ENCODE measurements at places on chromosomes 3 and 15.

- peak; percentile 49 for DNase-seq
Observed at GRCh38 chr15:78979456-78980320, 34.8 kb upstream of the CTSH start.

DNA sequence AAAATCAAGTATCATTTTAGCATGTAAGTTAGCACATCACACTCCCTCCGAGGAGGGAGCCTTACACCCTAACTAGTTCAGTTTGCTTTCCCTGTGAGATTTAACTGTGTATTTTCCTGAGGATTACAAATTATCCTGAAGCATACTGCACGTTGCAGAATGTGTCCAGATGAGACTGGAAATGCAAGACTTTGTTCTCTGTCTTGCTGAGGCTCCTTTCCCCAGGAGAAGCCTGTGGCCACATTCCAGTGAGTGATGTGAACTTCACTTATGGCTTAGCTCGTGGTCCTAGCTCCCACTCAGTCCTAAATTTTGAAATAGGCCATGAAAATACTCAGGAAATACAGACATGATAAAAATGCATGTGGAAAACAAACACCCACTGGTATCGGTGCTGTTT is 23.7 kb downstream of the PDZRN3 start:
- DNase-seq = no peak

DNA sequence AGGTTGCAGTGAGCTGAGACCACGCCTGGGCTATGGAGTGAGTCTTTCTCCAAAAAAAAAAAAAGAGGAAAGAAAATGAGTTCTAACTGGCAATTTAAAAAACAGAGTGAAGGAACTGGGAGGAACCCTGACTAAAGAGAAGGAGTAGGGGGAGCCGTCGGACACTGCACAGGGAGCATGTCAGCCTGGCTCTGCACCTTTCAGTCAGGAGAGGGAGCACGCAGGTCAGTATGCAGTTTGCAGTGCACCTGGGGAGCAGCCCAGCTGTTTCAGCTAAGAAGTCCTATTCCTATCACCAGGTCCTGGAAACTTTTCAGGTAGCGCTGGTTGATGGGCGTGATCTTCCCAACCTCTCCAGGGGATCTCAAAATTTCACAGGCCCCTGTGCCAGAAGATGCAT is 14.9 kb upstream of the ZXDC start:
- DNase-seq = no peak

- DNase-seq = no peak
Observed at GRCh38 chr15:29031502-29032228, 145.9 kb downstream of the APBA2 start.

GRCh38 chr15:87477737-87478686 is 778.5 kb downstream of the NTRK3 start:
- DNase-seq = no peak

DNA sequence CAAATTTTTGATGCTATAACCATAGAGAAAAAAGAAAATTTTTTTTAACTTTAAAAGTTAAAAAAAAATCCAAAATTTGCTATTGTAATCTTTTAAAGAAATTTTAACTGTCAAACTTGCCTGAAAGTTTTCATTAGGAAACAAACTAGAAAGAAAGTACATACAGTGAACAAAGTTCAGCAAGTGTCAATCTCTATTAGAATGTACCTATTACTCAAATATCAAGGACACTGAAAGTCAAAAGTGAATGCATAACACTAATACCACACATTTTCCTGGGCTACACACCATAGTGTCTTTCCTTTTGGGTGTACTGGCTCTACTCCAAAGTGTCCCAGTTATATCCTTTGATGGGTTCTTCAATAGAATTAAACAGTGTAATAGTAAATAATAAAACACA is 56.8 kb downstream of the LRRFIP2 start:
- DNase-seq = no peak

DNA sequence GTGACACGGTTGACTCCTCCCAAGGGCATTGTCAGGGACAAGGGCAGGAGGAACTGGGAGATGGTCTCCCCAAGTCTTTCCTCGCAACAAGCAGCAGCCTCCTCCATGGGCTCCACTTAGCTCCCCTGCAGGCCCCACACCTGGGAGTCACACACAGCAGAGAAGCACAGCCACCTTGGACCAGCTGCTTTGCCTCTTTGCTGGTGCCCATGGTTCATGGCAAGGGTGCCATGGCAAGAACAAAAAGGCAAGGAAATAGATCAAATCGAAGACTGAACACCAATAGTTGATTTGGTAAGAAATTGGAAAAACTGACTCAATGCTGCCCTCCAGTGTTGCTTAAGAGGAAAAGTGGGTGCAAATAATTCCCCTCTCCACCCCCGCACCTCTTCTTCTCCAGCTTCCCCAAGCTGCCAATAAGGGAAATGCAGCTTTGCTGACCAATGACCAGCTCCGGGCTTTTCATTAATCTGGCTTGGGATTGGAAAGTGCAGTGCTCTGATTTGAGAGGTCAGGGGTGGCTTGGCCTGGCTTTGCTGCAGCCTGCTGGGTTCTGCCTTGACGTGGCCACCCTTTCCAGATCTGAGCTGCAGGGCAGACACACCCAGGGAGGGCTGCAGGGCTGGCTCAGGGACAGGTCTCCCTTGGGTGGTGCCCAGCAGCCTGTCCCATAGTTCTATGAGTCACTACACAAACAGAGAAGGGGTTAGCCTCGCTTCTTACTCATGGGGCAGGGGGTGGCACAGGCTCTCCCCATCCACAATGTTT is 162.0 kb downstream of the KLF13 start:
- DNase-seq = peak; percentile 68

DNA sequence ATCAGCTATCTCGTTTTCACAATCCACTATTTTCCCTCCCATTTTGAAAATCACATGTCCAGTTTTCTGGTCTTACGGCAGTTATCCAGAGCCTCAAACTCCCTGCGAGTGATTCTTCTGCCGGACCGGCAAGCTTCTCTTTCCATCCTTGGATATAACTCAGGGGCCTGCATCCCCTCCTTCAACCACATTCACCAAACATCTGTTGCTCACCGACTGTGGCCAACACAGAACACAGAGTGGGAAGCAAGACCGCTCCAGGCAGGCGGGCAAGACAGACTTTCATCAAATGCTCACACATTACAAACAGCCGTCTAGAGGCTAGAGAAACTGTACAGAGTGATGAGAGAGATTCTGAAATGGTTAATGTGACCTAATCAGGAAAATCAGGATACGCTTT is 7.6 kb upstream of the SLC12A8 start:
- no peak for DNase-seq

DNA sequence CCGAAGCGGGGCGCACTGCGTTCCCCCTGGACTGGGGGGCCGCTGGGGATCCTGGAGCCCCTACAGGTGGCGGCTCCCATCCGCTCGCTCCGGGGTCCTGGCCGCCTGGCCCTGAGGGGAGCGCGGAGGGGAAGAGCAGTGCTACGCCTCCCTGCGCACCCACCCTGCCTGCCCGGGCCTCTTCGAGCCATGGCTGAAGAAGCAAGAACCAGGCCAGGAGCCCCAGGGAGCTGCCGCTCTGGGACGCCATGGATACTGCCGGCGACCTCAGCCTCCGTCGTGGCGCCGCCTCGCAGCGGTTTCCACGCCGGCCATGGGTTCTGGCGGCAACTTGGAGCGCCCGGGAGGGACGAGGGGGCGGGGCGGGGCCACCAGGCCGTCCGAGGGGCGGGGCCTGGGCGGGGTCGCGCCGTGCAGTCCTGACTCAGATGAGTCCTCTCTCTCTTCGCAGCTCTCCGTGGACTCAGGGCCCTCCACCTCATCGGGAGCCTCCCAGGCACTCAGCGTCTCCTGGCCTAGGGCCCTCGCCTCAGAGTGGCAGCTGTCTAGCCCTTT is 50.9 kb downstream of the MYL3 start:
- peak; percentile 84 for DNase-seq

Data from activated T-cell treated with anti-CD3 and anti-CD28 coated beads, Interleukin-2, amount 50 U/mL, for 48 hours (primary cell).